ENCODE measurements at places on chromosomes 1 and 21.

GRCh38 chr1:209262631-209263030 lies 320.9 kb upstream of the CAMK1G start:
- DNase-seq = no peak

- no peak for DNase-seq
These were observed 99.5 kb upstream of the ZNF644 start for GRCh38 chr1:91121366-91121765.

DNA sequence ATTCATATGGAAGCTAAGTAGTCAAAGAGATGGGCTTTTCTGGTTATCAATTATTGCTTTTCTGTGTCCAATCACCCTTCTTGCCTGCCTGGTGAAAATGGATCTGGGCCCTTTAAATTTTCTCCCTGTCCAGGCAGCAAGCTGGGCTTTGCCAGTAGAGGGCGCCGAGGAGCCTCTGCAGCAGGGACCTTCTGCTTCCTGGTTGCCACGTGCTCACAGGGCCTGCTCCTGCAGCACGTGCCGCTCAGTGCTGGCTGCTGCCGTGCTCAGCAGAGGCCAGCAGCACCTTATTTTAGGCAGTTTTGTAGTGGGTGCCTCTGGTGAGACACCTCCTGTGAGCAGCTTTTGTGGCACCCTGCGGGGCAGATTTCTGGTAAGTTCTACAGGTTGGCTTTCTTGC lies 4.0 kb downstream of the ACTL8 start:
- no peak for DNase-seq

GRCh38 chr1:194281376-194281775 lies 1095.0 kb upstream of the B3GALT2 start:
- DNase-seq = no peak

DNA sequence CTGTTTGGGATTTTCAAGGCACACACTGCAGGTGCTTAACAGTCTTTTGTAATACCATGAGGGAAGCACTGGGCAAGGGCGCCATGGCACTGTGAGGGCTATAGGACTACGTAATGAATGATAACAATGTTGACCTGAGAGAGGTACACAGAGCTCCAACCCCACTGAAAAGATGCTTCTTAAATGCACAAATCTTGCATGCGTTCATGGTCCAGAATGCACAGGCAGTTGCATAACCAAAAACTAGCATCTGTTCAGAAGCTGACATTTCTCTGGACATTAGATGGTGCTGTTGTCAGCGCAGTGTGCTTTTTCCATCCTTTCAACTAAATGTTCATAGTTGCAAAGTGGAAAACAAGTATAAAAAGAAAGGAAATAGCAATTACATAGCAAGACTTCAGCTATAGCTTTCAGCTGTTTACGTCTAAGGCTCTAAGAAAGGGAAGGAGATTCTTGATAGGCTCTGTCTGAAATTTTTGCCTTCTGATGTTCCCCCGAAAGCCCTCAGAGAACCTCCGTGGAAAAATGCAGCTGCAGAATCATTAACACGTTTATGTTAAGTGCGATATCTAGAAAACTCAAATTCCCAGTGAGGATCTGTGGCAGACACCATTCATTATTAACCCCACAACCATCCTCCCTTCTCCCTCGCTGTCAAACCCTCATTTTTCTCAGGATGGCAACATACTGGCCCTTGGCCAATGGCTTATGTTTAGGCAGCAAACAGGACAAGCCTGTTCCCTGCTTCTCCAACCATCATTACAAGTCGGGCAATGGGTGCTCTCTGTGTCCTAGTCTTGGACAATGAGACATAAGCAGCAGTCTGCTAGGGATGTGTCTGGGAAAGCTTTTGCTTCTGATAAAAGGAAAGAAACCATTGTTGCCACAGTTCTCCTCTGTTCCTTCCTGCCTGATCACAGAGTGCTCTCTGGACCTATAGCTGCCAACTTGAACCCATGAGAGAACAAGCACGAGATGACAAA lies 8.2 kb upstream of the TARBP1 start:
- DNase-seq = no peak

DNA sequence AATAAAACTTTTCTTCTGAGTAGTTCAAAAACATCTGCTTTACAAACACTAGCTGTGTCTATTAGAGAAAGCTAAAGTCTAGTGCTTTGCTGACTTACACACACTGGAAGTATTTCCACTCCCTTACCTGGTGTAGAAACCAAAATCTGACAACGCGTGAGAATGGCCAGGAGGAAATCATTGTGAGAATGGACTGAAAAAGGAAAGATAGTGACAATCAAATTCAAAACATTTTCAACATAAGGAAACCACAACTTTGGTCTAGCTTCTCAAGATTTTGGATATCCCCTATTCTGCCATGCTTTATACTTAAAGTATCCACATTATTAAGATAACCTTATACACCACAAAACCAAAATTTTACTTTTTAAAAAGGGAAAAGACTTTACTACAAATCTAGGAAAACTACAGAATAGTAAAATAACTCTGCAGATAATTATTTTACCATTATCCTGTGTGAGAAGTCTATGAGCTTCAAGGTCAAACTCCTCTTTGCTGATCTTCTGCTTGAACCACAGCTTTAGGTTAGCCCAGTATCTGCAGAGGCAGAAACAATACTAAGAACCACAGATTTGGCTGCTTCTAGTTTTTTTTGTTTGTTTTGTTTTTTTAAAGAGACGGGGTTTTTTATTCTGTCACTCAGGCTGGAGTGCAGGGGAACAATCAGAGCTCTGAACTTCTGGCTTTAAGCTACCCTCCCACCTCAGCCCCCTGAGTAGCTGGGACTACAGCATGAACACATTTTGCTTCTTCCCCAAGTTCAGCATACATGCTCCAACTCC lies 6.6 kb downstream of the TADA1 start:
- no peak for DNase-seq

DNA sequence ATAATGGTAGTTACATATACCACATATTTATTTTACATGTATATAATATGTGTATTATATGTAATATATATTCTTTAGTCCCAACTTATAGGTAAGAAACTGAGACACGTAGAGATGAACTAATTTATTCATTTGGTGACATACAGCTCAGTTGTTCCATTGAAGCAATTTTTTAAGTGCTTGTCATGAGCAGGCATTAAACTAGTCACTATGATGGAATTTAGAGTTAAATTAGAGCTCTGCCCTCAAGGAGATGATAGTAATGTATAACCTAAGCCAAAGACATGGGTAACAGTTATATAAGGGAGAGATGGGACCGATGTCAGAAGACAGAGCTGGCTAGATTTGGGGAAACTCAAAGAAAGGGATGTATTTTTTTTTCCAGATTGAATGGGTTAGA lies 83.0 kb downstream of the ST6GALNAC5 start:
- DNase-seq = no peak
